ENCODE measurements at places on chromosomes 7 and 10.

GRCh38 chr10:76051007-76051936 is 619.8 kb downstream of the LRMDA start:
- DNase-seq = no peak

GRCh38 chr10:130802301-130802700 is 509.2 kb downstream of the TCERG1L start:
- no peak for DNase-seq

DNA sequence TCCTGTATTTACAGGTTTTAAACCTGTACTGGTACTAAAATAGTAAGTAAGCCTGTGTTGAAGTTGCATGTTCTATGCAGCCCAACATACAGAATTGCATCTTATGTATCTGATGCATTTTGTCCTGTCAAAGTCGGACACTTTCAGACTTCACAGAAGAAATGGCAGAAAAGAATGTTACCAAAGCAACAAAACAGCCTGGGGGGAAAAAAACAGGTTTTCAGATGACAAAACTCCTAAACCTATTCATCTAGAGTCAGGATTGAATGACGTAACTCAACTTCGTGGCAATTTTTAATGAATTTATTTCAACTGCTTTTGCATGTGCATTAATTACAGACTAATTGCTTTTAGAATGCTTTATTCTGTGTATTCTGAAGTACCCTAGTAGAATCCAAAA is 28.4 kb downstream of the CYTH3 start:
- DNase-seq = no peak

DNA sequence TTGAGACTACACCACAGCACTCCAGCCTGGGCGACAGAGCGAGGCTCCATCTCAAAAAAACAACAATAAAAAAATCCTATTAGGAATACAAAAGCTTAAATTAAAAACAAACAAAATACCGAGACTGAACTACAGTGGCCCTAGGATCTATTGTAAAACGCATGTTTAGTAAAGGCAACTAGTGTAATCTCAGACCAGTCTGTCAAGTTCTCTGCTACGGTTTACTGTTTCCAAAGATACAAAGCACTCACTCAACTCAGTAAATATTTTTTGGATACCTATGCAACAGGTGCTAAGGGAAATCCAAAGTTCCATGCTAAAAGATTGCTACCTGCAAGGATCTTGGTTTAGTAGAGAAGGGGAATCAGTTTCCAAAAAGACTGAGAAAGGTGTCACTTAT is 3.4 kb upstream of the MIOS start:
- DNase-seq = no peak
